ENCODE measurements at places on chromosomes 1 and 21.

GRCh38 chr21:46208761-46209721, 19.5 kb downstream of the LSS start:
- no peak for DNase-seq

GRCh38 chr1:232105561-232105960, 479.0 kb downstream of the DISC1 start:
- no peak for DNase-seq

DNA sequence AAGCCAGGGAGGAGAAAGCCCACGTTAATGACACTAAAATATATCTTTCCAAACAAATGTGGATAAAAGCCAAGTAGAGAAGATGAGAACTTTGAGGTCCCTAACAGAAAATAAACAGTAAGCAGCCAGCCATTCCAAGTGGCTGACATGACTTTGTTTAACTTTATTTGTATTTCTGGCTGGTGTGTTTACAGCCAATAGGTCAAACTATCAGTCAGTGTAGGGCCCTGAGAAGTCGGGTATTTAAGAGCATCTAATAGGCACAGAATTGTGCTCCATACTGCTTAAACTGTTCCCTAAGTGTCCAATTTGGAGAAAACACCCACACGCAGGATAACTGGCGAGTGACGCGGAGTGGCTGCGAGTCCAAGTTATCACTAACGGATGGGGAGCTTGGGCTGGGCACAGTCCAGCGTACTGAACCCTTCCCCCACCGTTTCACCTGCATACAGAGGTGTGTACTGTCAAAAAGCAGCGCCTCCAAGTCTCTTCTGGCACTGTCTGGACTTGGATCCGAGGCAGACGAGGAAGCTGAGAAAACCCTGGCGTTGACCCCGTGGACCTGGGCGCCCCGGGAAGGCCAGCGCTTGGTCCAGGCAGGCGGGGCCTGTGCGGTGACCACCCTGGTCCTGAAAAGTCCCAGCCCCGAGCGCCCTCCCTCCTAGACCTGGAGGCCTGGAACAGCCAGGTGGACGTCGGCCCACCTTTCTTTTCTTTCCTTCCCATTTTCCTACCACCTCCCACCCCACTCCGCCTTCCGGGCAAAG, 662 bp upstream of the LGALS8 start:
- DNase-seq: no peak

DNA sequence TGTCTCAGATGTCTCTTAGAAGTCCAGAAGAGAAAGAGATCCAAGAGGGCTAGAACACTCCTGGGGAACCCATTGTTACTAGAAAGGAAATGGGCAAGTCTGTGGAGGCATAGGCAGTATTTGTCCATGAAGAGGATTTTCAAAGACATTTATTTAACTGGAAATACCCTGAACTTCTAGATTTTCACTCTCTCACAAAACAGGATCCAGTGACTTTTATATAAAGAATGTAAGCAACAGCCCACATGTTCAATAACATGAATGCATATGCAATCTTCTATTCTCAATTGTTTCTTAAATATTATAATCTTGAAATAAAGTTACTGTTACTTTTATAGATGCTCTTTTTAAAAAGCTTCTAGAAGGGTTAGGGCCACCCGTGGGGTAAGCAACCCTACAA, 53.4 kb downstream of the TBX15 start:
- DNase-seq: no peak

DNA sequence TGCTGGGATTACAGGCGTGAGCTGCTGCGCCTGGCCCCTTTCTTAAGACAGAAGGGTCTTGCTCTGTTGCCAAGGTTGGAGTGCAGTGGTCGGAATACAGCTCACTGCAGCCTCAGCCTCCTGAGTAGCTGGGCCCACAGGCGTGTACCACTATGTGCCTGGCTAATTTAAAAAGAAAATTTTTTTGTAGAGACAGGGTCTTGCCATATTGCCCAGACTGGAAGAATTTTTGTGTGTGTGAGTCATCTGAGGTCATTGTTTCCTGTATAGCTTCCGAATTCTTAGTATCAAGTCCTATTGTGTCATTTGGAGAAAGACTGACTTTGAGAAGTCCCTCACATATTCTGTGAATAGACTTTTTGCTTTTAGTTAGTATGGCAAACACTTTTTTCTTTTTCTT, 4.7 kb downstream of the SZRD1 start:
- DNase-seq: no peak

DNA sequence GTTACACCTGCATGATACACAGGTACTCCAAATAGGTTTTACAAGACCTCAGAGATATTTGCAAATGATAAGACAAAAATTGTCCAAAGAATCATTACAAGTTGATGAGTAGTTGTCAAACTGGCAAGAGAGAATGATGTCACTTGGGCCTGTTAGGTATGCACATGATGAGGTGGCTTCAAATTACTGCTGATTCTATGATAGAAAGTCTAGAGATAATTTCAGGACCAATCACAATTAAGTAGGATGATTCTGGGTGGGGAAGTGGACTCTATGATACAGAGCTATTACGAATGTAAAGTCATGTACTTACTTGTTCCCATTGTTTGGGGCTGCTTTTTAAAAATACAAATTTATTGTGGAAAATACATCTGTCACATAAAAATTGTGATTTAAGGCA, 5.2 kb upstream of the SPRR1B start:
- no peak for DNase-seq

- DNase-seq: peak; percentile 13
Observed at GRCh38 chr1:43367026-43367903, 546 bp downstream of the ELOVL1 start.
